Mucosa of gallbladder (tissue), 1 donor: ENCODE measurements at places on chromosomes 1 and 21. TPM values are rescaled to one million over a fixed set of nuclear protein-coding genes. Genes with fewer than 3 reads are reported as not detected.

- no peak for DNase-seq
Measured at GRCh38 chr1:58443986-58444868, 102.3 kb downstream of the OMA1 start.

DNA sequence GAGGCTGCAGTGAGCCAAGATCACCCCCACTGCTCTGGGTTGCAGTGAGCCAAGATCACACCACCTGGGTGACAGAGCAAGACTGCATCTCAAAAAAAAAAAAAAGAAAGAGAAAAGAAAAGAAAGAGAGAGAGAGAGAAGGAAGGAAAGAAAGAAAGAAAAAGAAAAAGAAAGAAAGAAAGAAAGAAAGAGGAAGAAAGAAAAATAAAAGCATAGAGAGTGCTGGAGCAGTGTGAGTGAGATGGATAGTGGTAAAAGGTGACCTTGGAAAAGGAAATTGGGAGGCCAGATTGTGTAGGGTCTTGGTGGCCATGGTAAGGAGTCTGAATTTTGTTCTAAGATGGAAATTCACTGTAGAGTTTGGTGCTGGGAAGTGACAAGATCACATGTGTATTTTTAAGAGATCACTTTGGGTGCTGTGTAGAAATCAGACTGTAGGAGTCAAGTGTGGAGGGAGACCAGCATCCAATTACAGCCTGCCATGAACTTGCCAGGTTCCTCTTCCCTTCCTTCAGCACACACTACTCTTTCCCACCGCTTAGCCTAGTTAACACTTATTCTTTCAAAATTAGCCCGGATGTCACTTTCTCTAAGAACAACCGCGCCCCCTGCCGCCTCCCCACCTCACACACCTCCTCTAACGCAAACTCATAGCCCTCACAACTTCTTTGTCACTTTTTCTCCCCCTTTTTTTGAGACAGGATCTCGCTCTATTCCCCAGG is 17.9 kb downstream of the MTX1 start:
- peak; percentile 71 for DNase-seq

- no peak for DNase-seq
Measured at GRCh38 chr1:31376375-31377134, 3.7 kb upstream of the FABP3 start.

- no peak for DNase-seq
Measured at GRCh38 chr1:220797553-220797952, 10.8 kb downstream of the MTARC1 start.

- DNase-seq = no peak
Measured at GRCh38 chr1:24119489-24119858, 7.5 kb upstream of the MYOM3 start.

DNA sequence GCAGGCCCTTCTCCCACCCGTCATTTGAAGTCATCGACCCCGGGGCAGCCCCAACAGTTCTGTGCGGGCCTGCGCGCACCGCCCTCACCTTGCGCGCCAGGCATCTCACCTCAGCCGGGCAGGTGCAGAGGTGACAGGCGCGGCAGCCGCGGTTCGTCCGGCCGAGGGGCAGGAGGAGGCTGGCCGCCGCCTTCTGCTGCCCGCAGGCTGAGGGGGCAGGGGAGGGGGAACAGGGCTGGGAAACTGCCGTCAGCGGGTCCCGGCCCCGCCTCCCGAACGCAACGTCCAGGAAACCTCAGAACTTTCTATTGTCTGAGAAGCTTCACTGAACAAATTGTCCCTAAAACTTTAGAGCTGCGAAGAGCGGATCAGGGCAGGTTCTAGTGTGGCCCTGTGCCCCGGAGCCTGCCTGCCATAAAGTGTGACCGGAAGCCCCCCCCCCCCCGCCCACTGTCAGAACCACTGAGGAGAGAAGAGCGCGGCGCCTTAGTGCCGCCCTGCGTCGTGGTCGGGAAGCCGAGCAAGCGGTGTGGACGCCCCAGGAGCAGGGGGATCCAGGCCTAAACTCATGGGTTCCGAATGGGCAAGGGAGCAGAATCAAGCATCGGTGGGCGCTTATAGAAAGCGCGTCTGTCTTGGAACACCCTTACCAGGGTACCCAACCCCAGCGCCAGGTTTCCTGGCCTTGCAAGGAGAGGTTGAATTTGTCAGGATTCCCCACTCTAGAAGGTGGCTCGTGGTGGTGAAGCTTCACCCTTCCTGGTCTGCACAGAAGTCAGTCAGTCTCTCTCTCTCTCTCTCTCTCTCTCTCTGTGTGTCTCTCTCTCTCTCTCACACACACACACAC is 13.3 kb upstream of the TBX15 start:
- DNase-seq = no peak

GRCh38 chr1:78687315-78687714 is 37.7 kb downstream of the IFI44 start:
- DNase-seq = no peak

- DNase-seq = no peak
Measured at GRCh38 chr1:207858806-207859205, 52.1 kb downstream of the CD34 start.

- DNase-seq = no peak
Measured at GRCh38 chr1:169945181-169945580, 51.5 kb upstream of the SCYL3 start.

GRCh38 chr21:35043549-35043948 is 5.6 kb downstream of the RUNX1 start:
- no peak for DNase-seq

GRCh38 chr1:12168451-12169160 is 1.8 kb downstream of the TNFRSF1B start:
- no peak for DNase-seq

- peak; percentile 35 for DNase-seq
Measured at GRCh38 chr1:36161641-36162531, 5.9 kb downstream of the MAP7D1 start.

GRCh38 chr1:39158327-39159086 is 46.0 kb upstream of the MACF1 start:
- peak; percentile 92 for DNase-seq

DNA sequence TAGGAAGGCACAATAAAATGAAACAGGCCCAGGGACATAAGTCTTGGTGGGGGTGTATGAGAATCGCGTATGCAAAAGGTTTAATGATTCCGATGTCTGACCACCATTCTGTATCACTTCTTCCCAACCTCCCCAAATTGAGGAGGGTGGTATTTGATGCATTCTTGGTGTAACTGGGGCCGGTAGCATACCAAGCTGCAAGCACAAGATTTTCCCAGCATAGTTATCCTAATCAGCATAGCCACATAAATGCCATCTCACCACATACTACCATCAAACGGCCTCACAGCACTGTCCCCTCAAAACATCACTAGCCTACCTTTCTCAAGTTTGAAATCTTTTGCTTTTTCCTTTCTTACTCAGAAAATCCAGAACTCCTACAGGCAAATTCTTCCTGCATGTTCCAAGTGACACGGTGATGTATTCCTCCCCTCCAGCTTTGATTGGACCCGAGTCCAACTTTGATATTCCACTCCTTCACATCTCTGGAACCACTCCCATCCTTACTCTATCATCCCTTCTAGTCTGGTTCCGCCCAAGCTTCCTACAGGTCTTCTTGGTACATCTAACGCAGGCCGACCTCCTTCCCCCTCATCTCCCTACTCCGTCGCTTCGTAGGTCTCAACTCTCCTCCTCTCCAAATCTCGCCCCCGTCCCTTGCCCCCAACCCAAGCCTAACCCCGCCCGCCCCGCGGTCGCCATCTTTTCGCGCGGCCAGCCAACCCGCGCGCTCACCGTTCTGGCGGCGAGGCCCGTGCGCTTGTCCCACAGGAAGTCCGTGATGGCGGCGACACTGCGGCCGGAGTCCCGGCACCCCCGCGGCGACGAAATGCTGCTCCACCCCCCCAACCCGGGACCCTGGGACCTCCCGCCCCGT is 600 bp downstream of the CLK2 start:
- no peak for DNase-seq

DNA sequence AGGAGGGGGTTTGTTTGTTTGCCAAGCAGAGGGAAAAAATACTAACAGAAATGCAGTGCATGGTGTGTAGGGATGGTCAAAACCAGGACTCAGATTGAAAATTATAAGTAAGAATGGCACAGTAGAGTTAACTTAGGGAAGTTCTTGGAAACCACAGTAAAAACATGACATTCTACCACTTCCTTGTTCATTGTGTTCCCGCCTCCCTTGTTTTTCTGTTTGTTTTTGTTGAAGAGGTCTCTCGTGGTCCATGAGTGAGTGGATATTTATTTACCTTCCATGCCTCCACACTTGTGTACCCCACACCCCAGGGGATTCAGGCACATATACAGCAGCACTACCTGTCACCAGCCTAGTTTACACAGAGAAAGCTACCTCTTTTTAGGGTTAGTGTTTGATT is 69.6 kb downstream of the OLFML2B start:
- DNase-seq = no peak

DNA sequence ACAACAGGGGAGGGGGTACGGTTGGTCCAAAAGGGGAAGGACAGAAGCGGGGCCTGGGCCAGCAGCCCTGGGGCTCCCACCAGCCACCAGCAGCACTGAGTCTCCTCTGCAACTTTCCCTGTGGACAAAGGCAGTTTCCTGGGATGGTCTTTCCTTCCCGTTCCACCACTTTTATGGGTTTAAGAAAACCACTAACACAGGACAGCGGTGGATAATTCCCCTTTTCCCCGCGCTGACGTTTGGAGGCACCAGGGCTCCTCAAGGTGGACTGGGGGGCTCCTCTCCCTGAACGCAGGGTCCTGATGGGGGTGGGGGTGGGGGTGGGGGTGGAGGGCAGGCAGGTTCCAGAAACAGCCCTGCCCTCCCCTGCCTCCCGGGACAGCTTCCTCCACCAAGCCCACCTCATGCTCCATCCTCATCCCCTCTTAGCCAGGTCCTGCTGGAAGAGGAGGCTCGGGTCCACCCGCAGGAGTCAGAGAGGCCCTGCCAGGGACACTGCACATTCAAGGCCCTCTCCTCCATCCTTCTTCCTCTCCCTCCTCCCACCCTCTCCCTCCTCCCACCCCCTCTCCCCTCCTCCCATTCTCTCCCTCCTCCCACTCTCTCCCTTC is 4.8 kb upstream of the COL6A1 start:
- no peak for DNase-seq

- DNase-seq = no peak
Measured at GRCh38 chr1:201551877-201552731, 13.2 kb downstream of the NAV1 start.

DNA sequence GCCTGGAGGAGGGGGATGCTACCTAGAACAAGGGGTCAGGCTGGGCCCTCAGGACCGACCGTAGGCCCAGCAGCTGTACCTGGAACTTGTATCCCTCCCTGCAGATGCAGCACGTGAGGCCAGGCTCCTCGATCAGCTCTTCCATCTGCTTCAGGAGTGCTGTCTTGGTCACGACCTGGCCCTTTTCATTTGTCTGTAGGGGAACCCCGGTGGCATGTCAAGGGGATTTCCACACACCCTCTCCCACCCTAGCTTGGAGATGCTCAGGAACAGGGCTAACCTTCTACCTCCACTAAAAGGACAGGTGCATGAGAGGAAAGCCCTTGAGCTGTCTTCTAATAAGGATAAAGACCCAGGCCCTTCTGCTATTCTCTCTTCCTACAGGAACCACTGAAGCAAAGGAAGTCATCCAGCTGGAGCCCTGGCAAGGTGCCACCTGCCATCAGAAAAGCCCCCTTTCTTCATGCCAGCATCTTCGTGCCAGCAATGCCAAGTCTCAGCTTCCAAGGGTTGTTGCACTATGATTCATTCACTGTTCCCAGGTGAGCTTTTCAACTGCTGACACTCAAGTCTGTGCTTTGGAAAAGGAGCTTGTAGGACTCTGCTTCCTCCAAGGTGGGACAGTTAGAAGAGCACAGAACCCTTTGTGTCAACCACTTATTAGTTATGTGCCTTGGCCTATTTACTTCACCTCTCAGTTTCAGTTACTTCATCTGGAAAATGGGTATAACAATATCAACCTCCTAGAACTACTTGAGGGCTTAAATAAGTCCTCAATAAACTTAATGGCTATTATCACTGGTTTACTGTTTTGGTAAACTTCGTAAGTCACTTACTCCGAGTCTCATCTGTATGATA is 122.1 kb downstream of the UBR4 start:
- no peak for DNase-seq

- no peak for DNase-seq
Measured at GRCh38 chr1:39450956-39451606, 40.4 kb upstream of the BMP8A start.

DNA sequence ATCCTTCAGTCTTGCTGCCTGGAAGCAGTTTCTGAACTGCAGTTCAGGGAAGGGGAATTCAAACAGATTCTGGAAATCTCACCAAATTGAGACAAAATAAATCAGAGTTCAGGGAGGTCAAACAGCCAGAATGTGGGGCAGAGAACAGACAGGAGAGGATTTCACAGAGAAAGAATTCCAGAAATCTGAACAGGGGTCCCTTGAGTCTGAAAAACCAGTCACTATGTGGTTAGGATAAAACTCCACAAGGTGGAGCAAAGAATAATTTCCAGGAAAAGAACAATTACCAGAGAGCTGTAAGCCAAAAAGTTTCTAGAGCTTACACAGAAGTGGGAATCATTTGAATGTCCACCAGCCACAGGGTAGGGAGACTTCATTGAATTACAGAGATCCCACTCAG is 84.7 kb downstream of the URB2 start:
- no peak for DNase-seq

- no peak for DNase-seq
Measured at GRCh38 chr1:24619376-24619775, 23.7 kb upstream of the SRRM1 start.

DNA sequence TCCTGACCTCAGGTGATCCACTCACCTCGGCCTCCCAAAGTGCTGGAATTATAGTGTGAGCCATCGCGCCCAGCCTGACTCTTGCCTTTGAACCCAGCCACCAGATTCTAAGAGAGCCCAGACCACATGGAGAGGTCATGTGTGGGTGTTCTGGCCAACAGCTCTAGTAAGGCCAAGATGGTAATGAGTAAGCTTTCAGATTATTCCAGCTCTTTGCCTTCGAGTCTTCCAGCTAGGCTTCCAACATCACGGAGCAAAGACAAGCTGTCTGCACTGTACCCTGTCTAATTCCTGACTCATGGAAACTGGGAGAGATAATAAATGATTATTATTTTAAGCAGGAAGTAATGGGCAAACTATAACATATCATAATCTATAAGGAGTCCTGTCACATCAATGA is 14.8 kb upstream of the ZFP69B start:
- no peak for DNase-seq

GRCh38 chr1:233112186-233113008 is 162.0 kb downstream of the NTPCR start:
- DNase-seq = no peak

- DNase-seq = no peak
Measured at GRCh38 chr1:11769274-11769673, 7.3 kb downstream of the C1orf167 start.

Gene BRDT
- total RNA-seq = not detected

Gene THEM5
- total RNA-seq = not detected

Gene PLA2G2D
- total RNA-seq = not detected

Gene SH2D2A
- 5.4 TPM for total RNA-seq

Gene SON
- 257 TPM for total RNA-seq

Gene LCE1C
- total RNA-seq = not detected

Gene BMP8B
- total RNA-seq = 1.8 TPM

Gene PRRX1
- 12.5 TPM for total RNA-seq
